Left cardiac atrium (tissue), 4 donors: ENCODE measurements at places on chromosomes 12 and 14. TPM values are rescaled to one million over a fixed set of nuclear protein-coding genes. Genes with fewer than 3 reads are reported as not detected.

DNA sequence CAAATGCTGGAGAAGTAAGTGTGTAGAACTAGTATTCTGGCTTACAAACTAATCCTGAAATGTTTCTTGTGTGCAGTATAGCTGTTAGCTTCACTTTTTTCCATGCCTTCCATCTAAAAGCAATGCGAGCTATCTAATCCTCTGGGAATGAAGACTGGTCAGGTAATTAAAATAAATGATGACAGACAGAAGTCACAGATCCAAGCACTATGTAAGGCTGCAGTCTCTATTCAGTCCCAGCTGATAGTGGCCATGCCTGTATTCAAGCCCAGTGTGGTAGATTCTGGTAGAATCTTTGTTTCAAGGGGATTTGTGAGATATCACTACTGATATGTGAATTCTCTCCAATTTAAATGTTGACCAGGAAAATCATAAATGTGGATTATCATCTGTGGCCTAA, 637.2 kb downstream of the TMTC2 start:
- DNase-seq = no peak

GRCh38 chr12:26179826-26180225, 15.5 kb upstream of the SSPN start:
- DNase-seq = no peak

DNA sequence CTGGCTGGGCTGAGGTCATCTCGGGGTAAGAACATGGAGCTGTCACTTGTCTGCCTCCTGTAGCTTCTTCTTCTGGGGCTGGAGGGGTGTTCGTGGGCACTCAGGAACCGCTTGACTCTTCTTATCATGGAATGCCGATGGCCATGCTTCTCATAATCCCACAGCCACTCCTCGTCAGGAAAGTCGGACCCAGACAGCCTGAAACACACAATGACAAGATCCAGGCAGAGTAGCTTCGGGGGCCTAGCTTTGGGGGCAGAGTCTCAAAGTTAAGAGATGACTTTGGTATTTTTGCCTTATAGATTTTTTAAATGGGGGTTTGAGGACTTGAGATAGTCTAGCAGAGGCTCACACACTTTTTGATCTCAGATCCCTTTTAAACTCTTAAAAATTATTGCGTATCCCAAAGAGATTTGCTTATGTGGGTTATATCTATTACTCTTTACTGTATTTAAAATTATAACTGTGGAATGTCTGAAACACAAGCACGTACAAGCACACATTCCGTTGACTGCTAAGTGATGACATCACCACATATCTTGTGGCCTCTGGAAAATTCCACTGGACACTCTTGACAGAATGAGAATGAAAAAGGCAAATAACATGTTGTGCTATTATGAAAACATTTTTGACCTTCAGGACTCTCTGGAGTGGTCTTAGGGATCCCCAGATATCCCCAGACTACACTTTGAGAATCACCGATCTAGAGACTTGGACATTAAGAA, 43.3 kb downstream of the BEST3 start:
- DNase-seq = no peak

DNA sequence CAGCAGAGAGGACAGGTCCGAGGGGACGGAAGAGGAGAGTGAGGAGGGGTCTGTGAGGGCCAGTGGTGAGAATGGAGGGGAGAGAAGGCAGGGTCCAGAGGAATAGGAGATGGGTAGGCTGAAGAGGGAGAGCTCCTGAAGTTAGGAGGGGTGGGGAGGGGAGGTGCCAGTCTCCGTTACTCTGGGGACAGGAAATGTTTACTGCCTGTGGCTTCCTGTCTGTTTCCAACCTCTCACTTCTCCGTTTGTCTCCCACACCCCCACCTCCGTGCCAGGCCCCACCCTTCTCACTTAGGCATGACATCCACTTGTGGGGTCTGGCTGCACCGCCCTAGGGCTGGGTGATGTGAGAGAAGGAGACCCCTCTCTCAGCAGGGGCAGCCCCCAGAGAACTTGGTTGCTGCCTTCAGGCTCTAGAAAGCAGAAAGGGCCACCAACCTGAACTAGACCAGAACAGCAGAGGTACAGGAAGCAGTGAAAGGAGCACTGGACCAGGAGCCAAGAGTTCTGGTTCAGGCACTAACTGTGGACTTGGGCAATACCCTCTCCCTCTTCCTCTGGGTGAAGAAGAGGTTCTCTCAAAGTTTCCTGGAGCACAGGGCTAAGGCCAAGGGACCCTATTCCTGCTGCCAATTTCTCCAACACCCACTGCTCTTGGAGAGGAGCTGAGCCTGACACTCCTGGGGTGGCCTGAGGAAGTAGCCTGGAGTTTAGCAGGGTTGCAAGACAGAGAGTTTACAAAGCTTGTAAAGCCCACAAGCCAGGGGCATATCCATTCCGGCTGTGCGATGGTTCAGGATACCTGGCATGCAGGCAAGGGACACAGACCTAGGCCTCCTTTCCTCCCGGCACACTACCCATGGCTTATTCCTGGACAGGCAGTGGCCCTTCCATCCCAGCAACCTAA, 5.5 kb downstream of the ITGA5 start:
- DNase-seq = peak; percentile 77

DNA sequence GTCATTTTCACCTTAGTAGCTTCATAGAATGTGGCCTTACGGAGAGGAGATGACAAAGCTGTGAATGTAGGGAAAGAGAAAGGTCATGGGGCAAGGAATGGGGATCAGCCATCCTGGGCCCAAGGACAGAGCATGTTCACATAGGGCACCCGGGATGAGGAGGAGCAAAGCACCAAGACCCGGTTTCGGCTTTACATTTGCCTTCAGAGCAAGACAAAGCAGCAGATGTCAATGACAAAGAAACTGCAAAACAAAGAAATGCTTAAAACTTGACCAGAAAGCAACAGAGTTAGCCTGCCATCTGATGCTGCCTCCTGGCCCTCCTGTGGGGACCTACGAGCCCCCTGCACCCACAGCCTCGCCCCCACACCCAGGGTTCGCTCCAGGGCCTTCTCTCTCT, 249.2 kb downstream of the SLC41A2 start:
- DNase-seq = no peak

DNA sequence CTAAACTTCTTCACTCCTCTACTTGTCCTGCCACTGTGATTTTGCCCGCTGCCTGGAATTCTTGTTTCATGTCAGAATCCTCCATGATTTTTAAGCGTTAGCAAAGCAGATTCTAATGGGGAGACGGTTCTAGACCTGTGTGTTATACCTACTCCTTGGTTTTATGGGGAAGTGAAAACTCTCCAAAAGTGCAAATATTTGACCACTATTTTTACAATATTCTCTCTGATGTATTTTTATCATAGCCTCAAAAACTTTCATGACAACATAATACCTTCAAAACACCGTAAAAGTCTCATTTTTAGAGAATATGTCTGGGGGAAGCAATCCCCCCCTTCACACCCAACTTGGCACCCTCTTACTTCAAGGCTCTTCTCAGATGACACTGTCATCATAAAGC, 12.9 kb upstream of the KRAS start:
- DNase-seq = no peak

DNA sequence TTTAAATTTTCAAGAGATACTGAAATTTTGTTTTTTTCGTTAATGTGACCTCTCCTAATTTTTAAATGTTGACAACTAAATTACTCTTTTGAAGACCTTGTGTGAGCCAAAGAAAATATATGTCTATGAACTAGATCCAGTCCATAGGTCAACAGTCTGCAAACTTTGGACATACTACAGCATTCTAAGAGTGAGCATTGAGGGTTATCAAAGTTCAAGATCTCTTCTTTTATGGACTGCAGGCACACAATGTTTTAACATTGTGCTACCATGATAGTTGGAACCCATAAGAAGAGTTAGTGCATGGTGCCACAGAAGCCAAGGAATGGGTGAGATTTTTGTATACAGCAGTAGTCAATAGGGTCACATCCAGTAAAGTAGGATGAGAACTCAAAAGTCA, 43.0 kb upstream of the ACSS3 start:
- DNase-seq = no peak

DNA sequence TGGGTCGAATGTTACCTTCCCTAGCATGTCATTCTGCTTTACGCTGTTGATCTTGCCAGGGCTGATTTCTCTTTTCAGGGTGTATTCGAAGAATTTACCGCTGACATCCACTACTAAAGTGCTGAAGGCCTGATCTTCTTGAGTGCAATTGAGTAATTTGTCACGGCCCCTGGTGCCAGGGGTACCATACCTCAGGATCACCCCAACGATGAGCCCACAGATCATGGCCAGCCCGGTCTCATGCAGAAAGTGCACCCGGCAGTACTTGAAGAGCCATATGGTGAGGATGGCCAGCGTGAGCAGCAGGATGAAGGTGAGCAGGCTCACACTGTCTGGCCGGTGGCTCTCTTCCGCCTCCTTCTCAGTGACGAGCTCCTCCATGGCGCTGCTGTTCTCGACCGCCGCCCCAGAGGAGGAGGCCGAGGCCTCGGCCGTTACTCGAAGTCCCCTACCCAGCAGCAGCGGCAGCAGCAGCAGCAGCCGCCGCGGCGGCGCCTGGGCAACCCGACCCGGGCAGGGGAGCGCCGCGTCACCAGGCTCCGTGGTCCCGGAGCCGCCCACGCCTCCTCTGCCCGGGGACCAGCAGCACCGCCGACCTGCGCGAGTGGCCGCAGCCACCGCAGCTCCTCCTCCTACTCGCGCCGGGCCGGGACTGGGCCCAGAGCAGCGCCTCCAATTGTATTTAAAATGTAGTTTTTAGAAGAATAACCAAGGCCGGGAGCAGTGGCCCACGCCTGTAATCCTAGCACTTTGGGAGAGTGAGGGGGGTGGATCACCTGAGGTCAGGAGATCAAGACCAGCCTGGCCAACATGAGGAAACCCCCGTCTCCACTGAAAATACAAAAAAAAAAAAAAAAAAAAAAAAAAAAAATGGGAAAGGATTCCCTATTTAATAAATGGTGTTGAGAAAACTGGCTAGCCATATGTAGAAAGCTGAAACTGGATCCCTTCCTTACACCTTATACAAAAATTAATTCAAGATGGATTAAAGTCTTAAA, 58.5 kb upstream of the TMPO start:
- peak; percentile 74 for DNase-seq

DNA sequence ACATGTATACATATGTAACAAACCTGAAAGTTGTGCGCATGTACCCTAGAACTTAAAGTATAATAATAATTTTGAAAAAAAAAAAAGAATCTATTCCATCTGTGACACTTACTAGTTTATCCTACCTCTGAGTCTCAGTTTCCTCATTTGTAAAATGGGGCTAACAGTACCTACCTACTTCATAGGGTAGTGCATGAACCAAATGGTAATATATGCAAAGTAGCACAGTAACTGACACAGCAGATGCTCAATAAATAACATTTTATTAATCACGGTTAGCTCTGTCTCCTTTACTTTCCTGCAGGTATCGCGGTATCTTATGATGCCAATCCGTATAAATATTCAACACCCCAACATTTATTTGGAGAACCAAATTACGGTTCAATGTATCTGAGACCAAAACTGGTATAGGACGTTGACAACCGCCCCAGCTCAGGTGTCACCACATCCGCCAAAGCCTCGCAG, 703 bp downstream of the TMED10 start:
- DNase-seq = no peak

GRCh38 chr12:45468751-45469615, 253.1 kb downstream of the ANO6 start:
- DNase-seq = no peak

DNA sequence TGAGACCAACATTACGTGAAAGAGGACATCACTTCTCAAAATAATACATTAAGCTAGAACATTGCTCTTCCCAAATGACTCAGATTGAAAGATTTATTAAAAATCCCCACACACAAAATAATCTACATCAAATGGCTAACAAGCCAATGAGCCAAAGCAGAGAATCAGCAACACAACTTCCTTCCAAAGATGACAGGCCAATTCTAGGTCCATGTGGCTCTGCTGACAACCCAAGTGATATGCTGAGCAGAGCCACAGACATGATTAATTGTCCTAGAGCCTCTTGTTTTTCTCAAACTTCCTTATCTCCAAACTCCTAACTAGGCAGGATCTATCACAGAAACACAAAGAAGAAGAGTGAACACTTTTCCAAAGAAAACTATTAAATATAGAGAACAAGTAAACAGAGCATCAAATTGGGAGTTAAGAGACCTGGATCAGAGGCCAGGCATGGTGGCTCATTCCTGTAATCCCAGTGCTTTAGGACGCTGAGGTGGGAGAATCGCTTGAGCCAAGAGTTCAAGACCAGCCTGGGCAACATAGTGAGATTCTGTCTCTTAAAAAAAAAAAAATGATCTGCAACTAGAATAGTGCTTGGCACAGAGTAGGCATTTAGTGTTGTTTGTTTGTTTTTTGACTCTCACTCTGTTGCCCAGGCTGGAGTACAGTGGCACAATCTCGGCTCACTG, 38.5 kb downstream of the SENP1 start:
- DNase-seq = no peak

- DNase-seq = no peak
Observed at GRCh38 chr12:19421503-19422282, 17.6 kb upstream of the AEBP2 start.

The SLC38A4 gene
- total RNA-seq = 3.3 TPM

The PTCSC3 gene
- not detected for total RNA-seq

The CCDC196 gene
- total RNA-seq = not detected

The PIK3C2G gene
- total RNA-seq = not detected

The MEG3 gene
- 26.3 TPM for total RNA-seq

The IAPP gene
- not detected for total RNA-seq
